ENCODE measurements at places on chromosomes 16 and 17.
A peak's percentile ranks its signal among the peaks of the same experiment; 100 is the strongest.

GRCh38 chr16:48347191-48347865, 37.9 kb downstream of the SIAH1 start:
- DNase-seq, result no peak

DNA sequence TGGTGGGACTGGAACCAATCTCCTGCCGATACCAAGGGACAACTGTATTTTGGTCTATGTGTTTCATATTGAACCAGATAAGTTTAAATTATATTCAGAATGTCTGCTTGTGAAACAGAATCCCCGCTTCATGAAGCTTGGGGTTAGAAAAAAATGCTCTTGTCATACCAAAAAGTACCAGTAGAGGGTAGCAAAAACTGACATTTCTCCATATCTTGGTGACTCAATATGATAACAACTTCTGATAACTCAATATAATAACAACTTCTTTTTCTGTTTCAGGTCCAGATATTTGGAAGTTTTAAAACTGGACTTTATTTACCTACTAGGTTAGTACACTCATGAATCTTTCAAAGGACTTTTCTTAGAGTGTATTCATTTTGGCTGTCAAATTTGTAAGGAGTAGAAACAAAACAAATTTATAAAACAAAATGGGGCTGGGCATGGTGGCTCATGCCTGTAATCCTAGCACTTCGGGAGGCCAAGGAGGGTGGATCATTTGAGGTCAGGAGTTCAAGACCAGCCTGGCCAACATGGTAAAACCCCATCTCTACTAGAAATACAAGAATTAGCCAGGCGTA, 52.3 kb upstream of the ADCY7 start:
- DNase-seq, result no peak

DNA sequence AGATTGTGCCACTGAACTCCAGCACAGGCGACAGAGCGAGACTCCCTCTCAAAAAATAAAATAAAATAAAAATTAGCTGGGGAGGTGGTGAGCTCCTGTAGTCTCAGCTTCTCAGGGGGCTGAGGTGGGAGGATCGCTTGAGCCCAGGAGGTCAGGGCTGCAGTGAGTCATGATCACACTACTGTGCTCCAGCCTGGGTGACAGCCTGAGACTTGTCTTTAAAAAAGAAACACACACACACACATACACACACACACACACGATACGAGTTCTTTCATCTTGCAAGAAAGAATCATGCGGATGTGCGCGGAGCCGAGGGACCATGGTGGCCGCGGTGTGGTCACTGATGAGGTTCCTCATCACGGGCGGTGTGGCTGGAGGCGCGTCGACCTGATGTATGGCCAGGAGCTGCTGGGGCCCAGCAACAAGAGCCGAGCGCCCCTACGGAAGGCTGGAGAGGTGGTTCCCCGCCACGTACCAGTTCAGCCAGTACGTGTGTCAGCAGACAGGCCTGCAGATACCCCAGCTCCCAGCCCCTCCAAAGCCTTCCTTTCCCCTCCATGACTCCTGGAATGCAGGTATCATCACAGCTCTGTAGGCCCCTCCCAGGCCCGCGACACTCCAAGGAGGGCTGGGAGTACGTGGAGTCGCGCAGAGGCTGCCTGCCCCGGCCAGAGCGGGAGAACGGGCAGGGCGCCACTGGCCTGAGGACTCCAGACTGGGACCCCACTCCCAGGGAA, 20.7 kb downstream of the NXN start:
- DNase-seq, result no peak

DNA sequence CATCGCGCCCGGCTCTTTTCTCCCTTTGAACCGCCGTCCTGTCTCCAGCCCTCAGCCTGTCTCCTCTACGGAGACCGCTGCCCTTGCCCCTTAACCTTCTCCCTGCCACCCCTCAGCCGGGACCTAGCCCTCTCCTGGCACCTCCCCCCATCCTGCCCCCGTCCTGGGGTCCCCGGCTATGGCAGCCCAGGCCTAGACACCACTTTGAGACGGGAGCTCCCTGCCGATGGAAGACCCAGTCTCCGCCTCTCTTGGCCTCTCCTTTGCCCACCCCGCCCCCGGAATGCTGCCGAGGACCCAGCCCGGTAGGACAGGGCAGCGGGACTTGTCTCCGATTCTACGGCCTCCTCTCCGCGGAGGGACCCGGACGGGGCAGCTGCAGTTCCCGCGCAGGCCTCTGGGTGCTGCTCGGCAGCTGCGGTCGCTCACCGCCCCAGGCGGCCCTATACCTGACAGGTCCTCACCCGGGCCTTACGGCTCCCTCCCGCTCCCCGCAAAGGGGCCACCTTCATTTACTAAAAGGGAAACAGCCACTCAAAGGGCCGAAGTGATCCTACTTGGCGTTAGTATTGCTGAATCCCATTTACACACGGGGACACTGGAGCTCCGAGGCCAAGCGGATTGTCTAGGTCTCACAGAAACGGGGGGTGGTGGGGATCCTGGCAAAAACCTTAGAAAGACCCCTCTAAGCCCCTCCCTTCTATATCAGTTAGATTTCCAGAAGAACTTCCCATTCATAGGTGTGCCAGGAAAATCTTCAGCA, 32.6 kb upstream of the TAC4 start:
- peak; percentile 87 for DNase-seq

DNA sequence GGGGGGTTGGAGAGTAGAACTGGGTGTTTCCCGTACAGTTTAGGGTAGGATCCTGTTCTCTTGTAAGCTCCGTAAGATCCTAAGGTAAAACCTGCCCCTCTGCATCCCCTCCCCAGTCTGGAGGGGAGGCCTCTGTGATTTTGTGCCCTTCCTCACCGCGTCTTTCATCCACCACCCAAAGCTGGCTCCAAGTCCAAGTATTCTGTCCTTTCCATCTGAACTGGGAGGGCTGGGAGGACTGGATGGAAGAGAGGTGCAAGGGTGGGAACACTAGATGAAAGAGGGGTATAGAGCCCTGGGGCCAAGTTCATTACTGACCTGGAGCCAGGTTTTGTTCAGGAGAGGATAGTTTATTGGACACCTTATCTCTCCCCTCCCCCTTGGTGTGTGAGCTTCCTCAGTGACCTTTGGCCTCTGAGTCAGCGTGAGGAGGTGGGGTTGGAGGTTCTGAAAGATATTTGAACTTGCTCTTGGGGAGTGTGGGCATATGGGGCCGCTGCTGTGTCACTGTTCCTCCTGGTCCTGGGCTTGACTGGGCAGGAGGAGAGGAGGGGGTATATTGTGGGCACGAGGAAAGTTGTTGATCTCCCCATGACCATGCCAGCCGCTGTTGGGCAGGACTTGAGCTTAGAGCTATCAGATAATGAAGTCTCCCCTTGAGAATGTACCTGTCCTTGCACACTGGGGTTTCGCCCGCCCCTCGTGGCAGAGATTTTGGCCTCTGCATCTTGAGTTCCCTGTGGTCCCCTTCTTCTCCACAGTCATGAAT, 1.6 kb downstream of the LASP1 start:
- DNase-seq, result peak; percentile 86

DNA sequence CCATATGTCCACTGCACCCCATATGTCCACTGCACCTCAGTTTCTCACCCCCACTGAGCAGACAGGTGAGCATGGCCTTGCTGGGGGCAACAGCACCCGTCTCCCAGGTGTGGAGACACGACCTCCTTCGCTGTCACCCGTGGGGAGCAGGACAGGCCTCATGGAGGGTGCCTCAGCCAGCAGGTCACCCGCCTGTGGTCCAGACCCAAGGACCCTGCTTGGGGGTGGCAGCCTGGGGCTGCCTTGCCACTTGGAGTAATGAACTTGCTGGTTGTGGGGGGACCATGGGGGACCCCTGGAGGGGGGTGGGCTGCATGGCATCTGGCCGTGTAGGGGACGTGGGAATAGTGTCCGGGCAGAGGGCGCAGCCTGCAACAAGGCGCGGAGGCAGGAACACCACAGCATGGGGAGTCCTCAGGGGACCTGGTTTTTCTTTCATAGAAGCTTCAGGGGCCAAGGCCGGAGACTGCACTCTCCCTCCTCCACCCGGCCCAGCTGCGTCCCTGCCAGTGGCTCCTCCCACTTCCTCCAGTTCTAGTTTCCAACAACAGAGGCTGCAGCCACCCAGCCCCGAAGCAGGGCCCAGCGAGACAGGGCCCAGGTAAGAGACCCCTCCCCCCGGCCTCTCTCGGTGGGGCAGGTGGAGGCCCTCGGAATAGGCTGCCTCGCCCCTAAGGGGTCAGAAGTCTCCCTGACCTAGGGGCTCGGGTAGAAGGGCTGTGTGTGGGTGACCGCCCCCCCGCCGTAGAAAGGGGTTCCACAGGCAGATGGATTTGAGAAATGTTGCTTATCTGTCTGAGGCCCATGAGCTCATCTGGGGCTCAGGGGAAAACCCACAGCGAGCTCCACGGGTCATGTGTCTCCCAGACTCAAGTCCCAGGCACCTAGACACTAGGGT, at the start of gene NHLRC4:
TSS of gene NHLRC4 (plus strand) at position 531 of the 898 bp plus-strand sequence. CDS start 1,043 bp downstream, outside the sequence.
- peak; percentile 67 for DNase-seq

DNA sequence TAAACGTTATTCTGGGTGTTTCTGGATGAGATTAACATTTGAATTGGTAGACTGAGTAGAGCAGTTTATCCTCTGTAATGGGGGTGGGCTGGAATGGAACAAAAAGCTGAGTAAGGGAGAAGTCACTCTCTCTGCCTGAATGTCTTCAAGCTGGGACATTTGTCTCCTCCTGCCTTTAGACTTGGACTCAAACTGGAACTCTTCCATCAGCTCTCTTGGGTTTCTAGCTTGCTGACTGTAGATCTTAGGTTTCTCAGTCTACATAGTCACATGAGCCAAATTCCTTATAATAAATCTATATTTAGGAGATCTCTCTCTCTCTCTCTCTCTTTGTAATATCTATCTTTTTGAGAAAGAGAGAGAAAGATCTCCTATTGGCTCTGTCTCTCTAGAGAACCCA, 553.3 kb upstream of the CDH11 start:
- DNase-seq, result no peak

GRCh38 chr16:58384437-58385055, 7.7 kb upstream of the GINS3 start:
- DNase-seq, result no peak

DNA sequence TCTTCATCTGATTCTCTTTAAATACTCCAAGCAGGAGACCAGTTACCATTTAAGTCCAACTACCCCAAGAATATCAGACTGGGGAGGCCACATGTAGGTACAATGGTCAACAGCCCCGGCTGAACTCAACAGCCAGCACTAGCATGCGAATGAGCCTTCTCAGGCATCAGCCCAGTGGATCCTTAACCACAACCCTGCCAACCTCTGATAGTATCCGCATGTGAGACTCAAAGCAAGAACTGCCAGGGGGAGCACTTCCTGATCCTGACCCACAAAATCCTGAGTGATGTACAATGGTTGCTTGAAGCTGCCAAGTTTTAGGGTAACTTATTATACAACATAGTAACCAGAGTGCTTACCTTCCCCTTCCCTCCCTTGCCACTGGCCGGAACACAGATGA, 4.0 kb downstream of the PYY start:
- no peak for DNase-seq

GRCh38 chr17:22461460-22462145, 769.3 kb downstream of the KCNJ18 start:
- no peak for DNase-seq

DNA sequence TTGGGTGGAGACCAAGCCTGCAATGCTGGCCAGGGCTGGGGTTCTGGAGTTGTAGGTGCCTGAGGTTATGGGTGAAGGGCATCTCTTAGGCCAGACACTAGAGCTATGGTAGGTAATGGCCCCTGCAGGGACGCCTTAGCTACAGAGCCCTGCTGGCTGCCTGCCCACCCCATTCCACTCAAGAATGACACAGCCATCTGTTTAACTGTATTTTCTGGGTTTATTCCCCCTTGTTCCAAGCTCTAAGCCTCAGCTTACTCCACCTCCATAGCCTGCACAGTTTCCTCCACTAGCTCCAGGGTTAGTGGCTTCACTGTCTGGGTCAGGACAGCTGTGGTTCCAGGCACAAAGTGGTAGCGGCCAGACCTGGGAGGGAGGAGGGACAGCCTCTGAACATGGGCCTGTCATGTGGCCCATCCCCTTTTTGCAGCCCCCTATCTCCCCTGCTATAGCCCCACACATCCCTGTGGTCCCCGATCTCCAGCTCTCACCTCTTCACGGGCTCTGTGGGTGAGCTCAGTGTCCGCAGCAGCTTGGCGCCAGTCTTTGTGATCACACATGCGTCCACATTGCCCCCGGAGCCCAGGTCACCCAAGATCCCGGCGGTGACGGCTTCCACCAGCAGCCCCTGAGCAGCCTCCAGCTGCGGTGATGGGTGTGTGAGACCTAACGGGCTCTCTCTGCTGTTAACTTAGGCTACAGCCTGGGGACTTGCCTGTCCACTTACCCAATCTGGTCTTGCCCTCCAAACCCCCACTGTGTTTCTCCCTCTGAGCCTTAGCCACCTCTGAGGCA, 2.1 kb downstream of the PSMB10 start:
- no peak for DNase-seq

DNA sequence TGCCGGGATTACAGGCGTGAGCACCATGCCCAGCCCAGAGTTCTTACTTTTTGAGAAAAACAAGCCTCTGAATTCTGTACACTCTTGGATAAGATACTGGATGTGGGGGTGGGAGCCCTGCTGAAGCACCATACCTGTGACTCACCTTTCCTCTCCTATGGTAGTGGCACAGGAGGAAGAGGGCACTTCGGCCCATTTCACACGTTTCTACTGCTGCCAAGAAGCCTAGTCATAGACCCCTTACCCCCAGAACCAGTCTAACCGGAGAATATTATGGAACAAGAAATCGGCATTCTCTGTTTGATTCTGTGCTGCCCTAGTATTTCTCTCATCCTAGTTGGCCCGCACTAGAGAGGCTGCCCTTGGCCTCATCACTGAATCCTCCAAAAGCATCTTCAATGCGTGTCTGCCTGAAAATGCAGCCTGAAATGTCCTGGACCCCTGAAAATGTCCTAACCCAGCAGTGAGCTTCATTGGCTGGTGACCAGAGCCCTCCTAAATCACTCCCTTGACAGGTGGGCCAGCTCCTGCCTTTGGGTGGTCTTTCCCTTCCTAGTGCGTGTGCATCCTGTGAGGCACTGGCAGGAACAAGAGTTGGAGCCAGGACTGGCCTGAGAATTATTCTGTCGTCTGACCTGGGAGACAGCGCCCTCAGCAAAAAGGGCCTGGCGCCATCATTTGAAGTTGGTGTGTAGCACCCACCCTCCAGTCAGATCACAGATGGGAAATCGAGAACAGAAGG, 37.9 kb downstream of the NDEL1 start:
- no peak for DNase-seq

DNA sequence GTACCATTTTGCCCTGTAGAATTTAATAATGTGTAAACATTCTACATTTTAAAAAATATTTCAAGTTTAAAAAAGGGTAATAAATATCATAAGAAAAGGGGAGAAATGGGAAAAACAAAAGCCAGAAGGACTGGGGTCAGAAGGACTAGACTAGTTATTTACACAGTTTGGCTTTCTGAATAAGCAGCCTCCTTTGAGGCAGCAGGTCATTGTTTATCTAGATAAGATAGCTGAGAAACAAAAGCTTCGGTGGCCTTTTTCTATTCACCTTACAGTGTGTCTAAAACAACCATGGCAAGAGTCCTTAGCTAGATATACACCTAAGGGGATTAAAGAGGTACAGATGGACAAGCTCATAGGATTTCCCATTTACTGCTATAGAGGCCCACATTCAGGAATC, 396.5 kb upstream of the PMFBP1 start:
- no peak for DNase-seq

DNA sequence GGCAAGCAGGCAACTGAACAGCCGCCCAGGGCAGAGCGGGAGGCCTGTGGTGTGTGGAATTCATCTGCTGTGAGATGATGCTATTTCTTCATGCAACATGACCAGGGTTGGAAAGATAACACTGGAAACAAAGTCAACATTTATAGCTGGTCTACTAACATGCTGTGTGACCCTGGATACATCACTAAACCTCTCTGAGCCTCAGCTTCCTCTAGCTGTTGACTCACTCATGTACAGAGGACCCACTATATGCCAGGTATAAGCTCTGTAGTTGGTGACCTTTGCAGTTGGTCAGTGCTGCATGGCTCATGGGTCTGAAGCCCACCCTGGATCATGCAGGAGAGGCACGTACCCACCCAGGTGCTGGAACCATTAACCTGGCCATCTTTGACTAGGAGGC, 180.9 kb downstream of the ZNF423 start:
- DNase-seq, result no peak
